ENCODE measurements at places on chromosomes 13 and 19.

DNA sequence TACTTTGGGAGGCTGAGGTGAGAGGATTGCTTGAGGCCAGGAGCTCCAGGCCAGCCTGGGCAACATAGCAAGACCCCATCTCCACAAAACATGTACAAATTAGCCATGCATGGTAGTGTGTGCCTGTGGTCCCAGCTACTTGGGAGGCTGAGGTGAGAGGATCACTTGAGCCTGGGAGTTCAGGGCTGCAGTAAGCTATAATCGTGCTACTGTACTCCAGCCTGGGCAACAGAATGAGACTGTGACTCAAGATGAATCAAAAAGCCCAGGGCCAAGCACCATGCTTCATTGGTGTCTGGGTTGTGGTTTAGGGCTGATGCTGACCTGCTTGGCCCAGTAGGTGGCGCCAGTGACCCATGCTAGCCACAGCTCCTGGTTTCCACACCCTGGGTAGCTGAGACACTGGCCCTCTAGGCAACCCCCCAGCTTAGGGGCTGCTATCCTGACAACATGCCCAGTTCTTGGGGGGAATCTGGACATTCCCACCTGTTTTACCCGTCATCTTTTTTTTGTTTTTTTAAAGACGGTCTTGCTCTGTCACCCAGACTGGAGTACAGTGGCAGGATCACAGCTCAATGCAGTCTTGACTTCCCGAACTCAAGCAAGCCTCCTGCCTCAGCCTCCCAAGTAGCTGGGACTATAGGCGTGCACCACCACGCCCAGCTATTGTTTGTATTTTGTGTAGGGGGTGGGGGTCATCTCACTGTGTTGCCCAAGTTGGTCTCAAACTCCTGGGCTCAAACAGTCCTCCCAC is 5.5 kb downstream of the CCDC124 start:
- peak; percentile 86 for DNase-seq

DNA sequence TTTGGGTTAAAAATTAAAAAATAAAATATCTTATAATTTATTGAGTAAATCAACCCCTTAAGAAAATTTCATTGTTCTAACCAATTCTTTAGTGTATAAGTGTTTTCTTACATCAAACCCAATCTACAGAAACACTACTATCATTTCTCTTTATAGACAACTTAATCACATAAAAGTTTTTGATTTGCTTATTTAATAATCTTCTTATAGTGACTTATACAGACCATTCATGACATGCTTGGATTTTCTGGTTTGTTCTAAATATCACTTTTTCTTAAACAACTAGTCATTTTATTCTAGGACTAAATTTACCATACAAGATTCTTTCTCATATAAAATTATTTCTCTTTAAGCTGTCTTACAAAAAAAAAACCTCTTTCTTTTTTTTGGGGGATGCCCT is 27.3 kb upstream of the ZSCAN5A start:
- DNase-seq, result no peak

GRCh38 chr19:1769645-1769985 is 16.3 kb downstream of the ONECUT3 start:
- no peak for DNase-seq

GRCh38 chr13:50277127-50277526 is 261.9 kb downstream of the KCNRG start:
- no peak for DNase-seq

GRCh38 chr13:26412936-26413716 is 144.4 kb upstream of the WASF3 start:
- no peak for DNase-seq

DNA sequence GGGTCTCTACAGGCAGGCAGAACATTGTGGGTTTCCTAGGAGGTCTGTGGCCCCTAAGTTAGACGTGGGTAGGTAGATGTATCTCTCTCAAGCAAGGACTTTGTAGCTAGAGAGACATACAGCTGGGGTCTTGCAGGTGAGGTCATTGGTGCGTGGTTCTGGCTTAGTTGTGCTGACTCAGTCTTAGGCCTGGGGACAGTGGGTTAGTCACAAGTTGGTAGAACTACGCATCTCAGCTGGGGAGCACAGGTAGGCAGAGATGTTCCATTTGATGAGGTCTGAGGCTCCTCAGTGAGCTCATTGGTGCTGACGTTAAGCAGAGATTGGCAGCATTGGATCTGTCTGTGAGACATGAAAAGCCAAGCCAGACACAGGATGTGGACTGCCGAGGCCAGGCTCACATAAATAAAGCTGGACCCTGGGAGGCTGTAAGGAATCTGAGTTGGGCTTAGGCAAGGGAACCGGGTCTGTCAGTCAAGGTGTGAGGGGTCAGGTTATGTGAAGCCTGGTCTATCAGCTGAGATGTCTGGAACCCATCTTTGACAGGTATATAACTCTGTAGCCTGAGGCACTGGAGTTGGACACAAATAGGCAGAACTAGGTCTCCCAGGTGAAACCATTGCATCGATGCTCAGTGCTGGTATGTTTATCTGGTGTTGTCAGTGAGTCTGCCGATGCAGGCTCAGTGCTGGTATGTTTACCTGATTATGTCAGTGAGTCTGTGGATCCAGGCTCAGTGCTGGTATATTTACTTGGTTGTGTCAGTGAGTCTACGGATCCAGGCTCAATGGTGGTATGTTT is 17.4 kb upstream of the PDCD2L start:
- no peak for DNase-seq

DNA sequence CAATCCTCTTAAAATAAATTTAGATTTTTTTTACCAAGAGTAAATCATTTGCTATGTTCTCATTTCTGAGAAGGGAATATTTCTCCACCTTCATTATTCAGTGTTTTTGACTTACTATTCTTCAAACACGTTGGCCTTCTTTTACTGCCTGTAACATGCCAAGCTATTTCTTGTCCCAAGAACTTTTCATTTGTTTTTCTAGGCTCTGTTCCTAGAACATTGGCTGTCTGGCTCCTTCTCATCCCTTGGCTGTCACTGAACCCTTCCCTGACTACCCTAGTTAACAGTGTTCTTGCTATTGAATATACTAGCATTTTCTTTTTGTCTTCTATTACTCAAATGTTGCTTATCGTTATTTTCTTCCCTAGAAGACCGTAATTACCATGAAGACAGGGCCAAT is 248.1 kb downstream of the ITGBL1 start:
- DNase-seq, result no peak

DNA sequence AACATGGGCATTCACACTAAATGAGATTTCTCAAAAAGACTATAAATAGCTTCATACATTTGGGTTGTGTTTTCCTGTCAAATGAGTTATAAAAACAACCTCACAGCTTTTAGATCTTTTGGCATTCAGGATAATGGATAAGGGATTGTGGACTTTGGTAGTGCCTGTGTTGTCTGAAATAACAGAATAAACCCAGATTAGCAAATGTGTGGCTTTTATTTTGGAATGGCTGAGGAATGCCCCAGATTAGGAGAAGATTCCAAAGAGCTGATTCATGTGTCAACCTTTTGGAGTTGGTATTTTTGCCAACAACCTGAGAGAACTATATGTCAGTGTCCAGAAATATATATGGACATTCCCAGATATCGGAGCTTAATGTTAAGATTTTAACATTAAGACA is 164.7 kb downstream of the MTUS2 start:
- DNase-seq, result no peak

GRCh38 chr13:63351533-63351932 is 1935.9 kb upstream of the PCDH20 start:
- no peak for DNase-seq

DNA sequence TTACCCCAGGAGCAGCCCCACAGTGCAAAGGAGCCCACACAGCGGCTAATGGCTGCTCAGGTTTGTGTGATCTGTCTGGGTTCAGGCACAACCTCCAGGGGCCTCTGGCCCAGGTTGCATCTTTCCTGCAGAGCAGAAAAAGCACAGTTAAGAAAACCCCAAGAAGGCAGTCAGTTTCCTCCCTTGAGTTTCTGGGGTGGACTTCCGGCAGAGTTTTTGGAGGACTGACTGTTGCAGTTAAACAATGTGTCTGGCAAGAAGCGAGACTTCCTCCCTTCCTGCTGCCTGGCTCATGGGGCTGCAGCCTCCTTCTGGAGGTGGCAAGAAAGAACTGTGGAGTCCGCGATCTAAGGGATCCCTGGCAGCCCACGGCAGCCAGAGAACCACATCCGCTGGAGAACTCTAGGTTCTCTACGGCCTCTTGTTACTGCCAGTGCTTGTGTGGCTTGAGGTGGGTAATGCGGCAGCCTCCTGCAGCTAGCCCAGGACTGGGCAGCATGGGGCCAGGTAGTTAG is 114.4 kb downstream of the ZDHHC20 start:
- no peak for DNase-seq

DNA sequence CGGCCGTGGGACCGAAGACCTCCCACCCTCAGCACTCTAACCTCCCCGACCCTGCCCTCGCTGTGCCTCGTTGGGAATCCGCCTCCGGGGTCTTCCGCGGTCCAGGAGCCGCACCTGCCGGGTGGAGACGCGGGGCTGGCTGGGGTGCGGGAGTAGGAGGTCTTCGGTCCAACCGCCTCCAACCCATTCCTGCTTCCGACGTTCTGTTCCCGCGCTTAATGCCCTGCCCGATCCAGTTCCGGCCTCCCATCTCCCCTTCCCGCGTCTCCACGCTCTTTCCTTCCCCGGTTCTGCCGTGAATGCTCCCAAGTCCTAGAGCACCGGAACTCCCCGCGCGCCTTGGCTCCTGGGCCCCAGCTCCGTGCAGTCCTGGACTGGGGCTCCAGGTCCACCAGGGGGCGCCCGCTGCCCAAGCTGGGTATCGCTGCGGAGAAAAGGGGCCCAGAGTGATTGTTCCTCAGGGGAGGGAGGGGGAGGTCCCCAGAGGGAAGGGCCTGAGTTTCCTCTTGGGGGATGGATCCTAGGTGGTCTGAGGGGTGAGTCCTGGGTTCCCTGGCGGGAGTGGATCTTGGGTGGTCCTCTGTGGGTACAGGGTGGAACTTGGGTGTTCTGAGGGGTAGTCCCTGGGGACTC is 14.1 kb upstream of the TNFSF9 start:
- DNase-seq, result peak; percentile 96

GRCh38 chr13:77388944-77389624 is 62.2 kb upstream of the MYCBP2 start:
- no peak for DNase-seq

DNA sequence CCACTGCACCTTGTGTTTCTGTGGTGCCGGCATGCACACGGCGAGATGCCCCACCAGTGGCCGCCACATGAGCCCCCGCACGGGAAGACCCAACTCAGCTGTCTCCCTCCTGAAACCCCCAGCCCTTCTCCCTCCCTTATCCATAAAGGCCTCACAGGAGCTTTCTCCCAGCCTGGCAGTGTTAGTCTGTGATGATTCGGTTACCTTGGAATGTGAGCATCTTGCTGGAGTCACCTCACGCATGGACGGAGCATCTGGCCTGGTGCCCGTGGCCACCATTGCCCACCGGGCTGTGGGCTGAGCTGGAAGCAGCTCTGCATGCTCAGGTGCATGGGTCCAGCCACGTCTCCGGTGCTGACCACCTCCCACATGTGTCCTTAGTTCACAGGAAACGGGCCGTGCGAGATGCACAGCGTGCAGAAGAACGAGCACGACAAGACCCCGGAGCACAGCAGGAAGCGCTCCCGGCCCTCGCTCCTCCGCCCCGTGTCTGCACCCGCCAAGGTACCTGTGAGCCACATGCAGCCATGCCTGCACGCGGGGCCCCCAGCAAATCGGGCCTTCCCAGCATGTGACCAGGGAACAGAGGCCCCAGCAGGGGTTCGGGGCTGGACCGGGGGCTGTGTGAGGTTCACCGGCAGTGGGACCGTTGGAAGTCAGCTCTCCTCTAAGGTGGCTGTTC is 22.0 kb downstream of the SIN3B start:
- no peak for DNase-seq

DNA sequence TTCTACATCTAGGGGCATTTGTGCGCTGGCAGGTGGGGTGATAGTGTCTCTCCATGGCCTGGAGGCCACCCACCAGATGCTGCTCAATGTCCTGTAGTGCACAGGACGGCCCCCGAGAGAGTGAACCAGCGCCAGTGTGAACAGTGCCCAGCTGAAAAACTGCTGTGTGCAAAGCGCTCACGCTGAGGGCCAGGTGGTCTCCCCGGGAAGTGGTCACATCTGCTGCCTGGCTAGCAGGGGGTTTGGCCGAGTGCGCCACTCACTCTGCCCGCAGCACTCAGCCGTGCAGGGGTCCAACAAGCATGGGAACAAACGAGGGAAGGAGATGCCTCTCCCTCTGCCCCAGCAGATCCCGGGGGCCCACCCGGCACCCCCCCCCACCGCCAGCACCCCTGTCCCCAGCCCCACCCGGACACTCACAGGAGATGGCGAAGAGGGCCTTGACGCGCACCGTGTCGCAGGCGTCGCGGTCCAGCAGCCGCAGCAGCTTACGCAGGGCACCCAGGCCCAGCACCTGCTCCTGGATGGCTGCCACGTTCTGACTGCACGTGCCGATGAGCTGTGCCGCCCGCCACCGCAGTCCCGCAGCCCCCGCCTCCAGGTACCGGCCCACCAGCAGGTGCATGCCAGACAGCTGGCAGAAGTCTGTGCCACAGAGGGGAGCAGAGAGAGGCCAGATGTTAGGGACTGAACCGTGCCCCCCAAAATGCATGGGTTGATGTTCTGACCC is 5.8 kb downstream of the HSPBP1 start:
- no peak for DNase-seq

- no peak for DNase-seq
Observed at GRCh38 chr13:46164661-46165060, 17.3 kb downstream of the LCP1 start.

GRCh38 chr13:31965361-31966066 is 66.1 kb upstream of the FRY start:
- peak; percentile 51 for DNase-seq

DNA sequence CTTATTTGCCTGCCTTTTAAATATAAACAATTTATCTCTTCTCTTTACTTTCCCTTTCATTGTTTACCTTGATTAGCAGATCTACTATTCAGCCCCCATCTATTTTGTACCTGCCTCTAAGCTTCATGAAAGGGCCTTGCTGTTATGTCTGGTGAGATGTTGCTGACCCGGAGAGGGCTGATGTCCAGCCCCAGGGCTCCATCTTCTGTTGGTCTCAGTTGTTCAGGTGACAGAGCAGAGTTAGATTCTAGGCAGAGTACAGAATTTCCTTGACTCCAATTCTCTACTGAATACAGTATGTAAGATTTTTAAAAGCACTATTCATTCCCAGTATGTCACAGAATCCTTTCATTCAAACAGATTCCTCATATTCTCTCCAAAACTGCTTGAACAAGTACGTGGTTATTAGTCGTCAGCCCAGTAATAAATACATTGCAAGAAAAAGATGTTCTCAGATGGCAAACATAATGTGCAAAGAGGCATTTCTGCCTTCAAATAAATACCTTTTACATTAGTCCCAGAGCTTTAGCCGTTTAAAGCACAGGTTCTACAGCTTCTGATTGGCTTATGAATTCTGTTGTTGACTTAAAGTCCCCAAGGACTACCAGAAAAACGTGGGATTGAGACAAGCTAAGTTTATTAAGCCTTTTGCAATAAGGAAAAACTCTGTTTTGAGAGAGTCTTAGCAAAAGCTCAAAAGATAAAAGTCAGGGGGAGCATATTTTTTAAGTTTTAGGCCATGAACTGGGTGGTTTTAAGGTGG is 159.1 kb downstream of the GPC5 start:
- DNase-seq, result no peak

GRCh38 chr19:57558525-57558924 is 1.1 kb downstream of the ZNF550 start:
- DNase-seq, result peak; percentile 16

- DNase-seq, result peak; percentile 22
Observed at GRCh38 chr13:95355494-95355893, 54.2 kb upstream of the ABCC4 start.

- no peak for DNase-seq
Observed at GRCh38 chr13:26749285-26749684, 11.3 kb downstream of the GPR12 start.

GRCh38 chr13:69319656-69320055 is 788.0 kb upstream of the ATXN8OS start:
- DNase-seq, result no peak

- no peak for DNase-seq
Observed at GRCh38 chr19:48194041-48194843, 23.8 kb downstream of the ZSWIM9 start.
